ENCODE measurements at places on chromosomes 5 and 9. TPM values are rescaled to one million over a fixed set of nuclear protein-coding genes. Genes with fewer than 3 reads are reported as not detected.

IL5 gene
- total RNA-seq = not detected

DNA sequence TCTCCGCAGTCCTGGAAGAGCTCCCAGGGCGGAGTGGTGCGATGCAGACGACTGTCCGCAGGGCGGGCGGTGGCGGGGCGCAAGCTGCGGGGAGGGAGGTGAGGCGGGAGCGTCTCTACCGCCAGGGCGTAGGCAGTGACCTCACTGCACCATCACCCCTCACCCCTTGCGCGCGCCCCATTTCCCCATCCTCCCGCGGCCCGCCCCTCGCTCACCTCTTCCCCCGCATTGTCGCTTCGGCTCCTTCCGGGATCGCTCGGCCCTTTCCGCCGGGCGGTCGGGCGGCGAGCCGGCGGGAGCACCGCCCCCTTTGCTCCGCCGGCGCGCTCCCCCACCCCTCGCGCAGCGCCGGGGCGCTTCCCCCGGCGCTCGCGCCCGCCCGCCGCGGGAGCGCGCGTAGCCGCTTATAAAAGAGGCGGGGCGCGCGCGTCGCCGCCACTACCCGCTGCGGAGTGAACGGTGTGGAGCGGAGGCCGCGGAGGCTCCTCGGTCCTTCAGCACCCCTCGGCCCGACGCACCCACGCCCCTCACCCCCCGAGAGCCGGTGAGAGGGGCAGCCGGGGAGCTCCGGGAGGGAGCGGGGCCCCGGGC is at the start of gene SPTAN1:
SPTAN1 (plus strand) TSS at position 435 of the 591 bp plus-strand sequence. CDS start 14,154 bp downstream, outside the sequence.
- H3K27me3 ChIP-seq = no peaks in the 10 kb centered on the region
- DNase-seq = peak; percentile 96
- peak within 1 kb of the TSS; percentile 72 for H3K27ac ChIP-seq

TMEM203 gene
- 45.8 TPM for total RNA-seq

FRRS1L gene
- total RNA-seq = 1.6 TPM

RASGRF2 gene
- total RNA-seq = 0.82 TPM

- peaks cover 4% of the 10 kb centered on the region for H3K36me3 ChIP-seq
- H3K4me1 ChIP-seq = peaks cover 7% of the 10 kb centered on the region
- H3K27ac ChIP-seq = no peak overlapping the region
- peak; percentile 24 for DNase-seq
Measured at GRCh38 chr9:93586290-93587057, 10.1 kb downstream of the PHF2 start.

GRCh38 chr9:94042516-94043360 is 41.5 kb upstream of the PTPDC1 start:
- H3K4me1 ChIP-seq = no peaks in the 10 kb centered on the region
- no peaks in the 10 kb centered on the region for H3K36me3 ChIP-seq
- no peaks in the 10 kb centered on the region for H3K27me3 ChIP-seq
- H3K4me3 ChIP-seq = no peak overlapping the region

PCDHA13 gene
- 1.2 TPM for total RNA-seq

SNAPC4 gene
- total RNA-seq = 19.6 TPM

GRCh38 chr9:37909326-37909725 is 5.4 kb upstream of the SLC25A51 start:
- H3K4me1 ChIP-seq = peaks cover 8% of the 10 kb centered on the region
- H3K27ac ChIP-seq = no peak overlapping the region
- H3K36me3 ChIP-seq = no peaks in the 10 kb centered on the region
- no peaks in the 10 kb centered on the region for H3K27me3 ChIP-seq
- H3K4me3 ChIP-seq = no peak overlapping the region

GRCh38 chr5:71782393-71782770 is 63.3 kb downstream of the CARTPT start:
- H3K27ac ChIP-seq = no peak overlapping the region
- H3K4me1 ChIP-seq = no peaks in the 10 kb centered on the region
- no peak for DNase-seq
- H3K4me3 ChIP-seq = no peak overlapping the region

DNA sequence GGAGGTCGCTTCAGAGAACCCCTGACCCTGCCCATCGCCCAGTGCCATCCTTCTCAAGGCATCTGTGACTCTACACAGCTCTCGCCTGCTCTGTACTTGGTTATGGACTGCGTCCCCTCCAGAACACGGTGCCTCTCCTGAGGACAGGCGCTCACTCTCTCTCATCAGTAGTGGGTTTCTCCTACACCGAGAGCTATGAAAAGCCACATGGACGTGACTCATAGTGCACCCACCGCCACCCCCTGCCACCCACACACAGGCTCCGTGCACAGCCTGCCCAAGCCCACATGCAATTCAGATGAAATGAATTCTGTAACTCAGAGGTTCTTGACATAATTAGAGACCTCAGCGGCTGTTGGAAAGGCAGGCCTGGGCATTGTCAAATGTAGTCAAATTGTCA is 13.9 kb downstream of the GTF3C5 start:
- H3K4me1 ChIP-seq = no peaks in the 10 kb centered on the region
- no peak overlapping the region for H3K4me3 ChIP-seq
- H3K36me3 ChIP-seq = peaks cover 88% of the 10 kb centered on the region
- H3K27me3 ChIP-seq = no peaks in the 10 kb centered on the region

GRCh38 chr9:132630811-132631210 is 39.0 kb downstream of the DDX31 start:
- no peaks in the 10 kb centered on the region for H3K4me1 ChIP-seq
- no peak overlapping the region for H3K27ac ChIP-seq
- DNase-seq = no peak
- no peaks in the 10 kb centered on the region for H3K27me3 ChIP-seq
- no peak overlapping the region for H3K4me3 ChIP-seq
- peaks cover 87% of the 10 kb centered on the region for H3K36me3 ChIP-seq

RUSC2 gene
- total RNA-seq = 25.5 TPM

- no peaks in the 10 kb centered on the region for H3K36me3 ChIP-seq
- no peak for DNase-seq
- H3K4me1 ChIP-seq = no peaks in the 10 kb centered on the region
- H3K4me3 ChIP-seq = peak overlapping the region; percentile 15
Measured at GRCh38 chr5:109482748-109483147, 73.0 kb upstream of the PJA2 start.

DNA sequence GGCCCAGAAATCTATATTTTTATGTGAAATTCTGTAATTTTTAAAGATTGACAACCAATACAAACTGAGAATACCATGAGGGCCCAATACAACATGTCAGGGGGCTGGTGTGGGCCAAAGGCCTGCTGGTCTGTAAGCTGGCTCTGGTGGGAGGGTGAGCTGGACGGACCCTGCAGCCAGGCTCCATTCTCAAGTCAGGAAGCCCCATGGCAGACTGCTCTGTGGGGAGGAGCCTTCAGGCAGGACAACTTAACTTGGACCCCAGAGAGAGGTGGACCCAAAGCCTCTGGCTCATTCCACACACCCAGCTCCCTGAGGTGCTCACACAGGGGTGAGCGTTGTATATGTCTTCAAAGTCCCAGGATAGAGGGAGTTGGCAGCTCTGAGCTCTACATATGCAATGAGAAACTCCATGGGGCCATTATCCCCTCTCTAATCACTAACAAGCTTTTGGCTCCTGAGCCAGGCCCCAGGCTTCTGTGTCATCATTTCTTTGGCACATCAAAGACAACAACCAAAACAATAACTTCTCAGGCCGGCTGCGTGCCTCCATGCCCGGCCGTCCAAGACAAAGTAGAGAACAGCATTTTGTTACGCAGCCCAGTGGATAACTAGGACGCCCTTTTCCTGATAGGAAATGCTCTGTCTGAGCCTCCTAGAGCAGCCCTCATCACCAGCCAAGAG is 6.4 kb downstream of the SEPTIN8 start:
- no peaks in the 10 kb centered on the region for H3K27me3 ChIP-seq
- H3K27ac ChIP-seq = no peak overlapping the region
- H3K4me1 ChIP-seq = peaks cover 6% of the 10 kb centered on the region
- peak; percentile 72 for DNase-seq

- peaks cover 73% of the 10 kb centered on the region for H3K27me3 ChIP-seq
- no peak overlapping the region for H3K27ac ChIP-seq
- peak; percentile 83 for DNase-seq
- H3K4me1 ChIP-seq = no peaks in the 10 kb centered on the region
- peak overlapping the region; percentile 71 for H3K4me3 ChIP-seq
Measured at GRCh38 chr5:176817369-176817840, 7.0 kb downstream of the UNC5A start.

NFIB gene
- 14.1 TPM for total RNA-seq

GRCh38 chr5:141084487-141084989 is 9.9 kb upstream of the PCDHB2 start:
- peak; percentile 84 for DNase-seq
- no peaks in the 10 kb centered on the region for H3K36me3 ChIP-seq
- no peaks in the 10 kb centered on the region for H3K4me1 ChIP-seq
- H3K4me3 ChIP-seq = peak overlapping the region; percentile 34

LSM11 gene
- total RNA-seq = 4.3 TPM

- DNase-seq = no peak
- H3K27me3 ChIP-seq = no peaks in the 10 kb centered on the region
- no peak overlapping the region for H3K4me3 ChIP-seq
- no peak overlapping the region for H3K27ac ChIP-seq
- no peaks in the 10 kb centered on the region for H3K36me3 ChIP-seq
Measured at GRCh38 chr5:160605266-160605665, 183.6 kb downstream of the PTTG1 start.

GRCh38 chr9:118058227-118058626 is 354.0 kb downstream of the TLR4 start:
- H3K27ac ChIP-seq = no peak overlapping the region
- DNase-seq = no peak
- peaks cover 10% of the 10 kb centered on the region for H3K27me3 ChIP-seq
- no peak overlapping the region for H3K4me3 ChIP-seq
- H3K36me3 ChIP-seq = no peaks in the 10 kb centered on the region

DNA sequence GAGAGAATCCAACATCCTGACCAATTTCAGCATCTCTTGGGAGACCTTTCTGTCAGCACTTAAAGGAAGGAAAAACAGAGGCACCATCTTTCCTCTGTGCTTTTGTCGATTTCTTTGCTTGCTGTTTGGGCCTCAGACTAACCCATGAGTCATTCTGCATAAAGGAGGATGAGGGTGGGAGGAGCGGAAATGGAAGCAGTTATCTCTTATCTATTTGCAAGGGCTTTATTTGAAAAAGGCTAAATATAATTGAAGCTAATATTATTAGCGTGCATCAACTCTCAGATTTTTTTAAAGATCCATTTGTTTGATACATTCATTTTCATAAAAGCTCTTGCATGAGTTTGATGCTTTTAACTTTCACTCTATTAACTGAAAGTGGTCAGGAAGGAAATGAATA is 72.9 kb downstream of the ZNF622 start:
- no peak for DNase-seq
- H3K4me1 ChIP-seq = no peaks in the 10 kb centered on the region
- H3K27me3 ChIP-seq = no peaks in the 10 kb centered on the region
- H3K36me3 ChIP-seq = no peaks in the 10 kb centered on the region
- H3K4me3 ChIP-seq = peak overlapping the region; percentile 58

- no peaks in the 10 kb centered on the region for H3K36me3 ChIP-seq
- H3K27me3 ChIP-seq = no peaks in the 10 kb centered on the region
- no peak overlapping the region for H3K27ac ChIP-seq
- H3K4me1 ChIP-seq = no peaks in the 10 kb centered on the region
- H3K4me3 ChIP-seq = no peak overlapping the region
Measured at GRCh38 chr9:17315341-17315740, 180.5 kb downstream of the CNTLN start.

GRCh38 chr5:17167171-17167891 is 50.1 kb upstream of the BASP1 start:
- H3K27ac ChIP-seq = no peak overlapping the region
- no peaks in the 10 kb centered on the region for H3K36me3 ChIP-seq
- H3K4me1 ChIP-seq = peaks cover 8% of the 10 kb centered on the region
- H3K27me3 ChIP-seq = no peaks in the 10 kb centered on the region
- H3K4me3 ChIP-seq = no peak overlapping the region
- no peak for DNase-seq

Data from endodermal cell (in vitro differentiated cells).